ENCODE measurements at places on chromosomes 7 and 10. TPM values are rescaled to one million over a fixed set of nuclear protein-coding genes. Genes with fewer than 3 reads are reported as not detected.

CHST15 gene
- 23.0 TPM for total RNA-seq

CFAP43 gene
- not detected for total RNA-seq

ANKRD7 gene
- total RNA-seq = not detected

LIPN gene
- total RNA-seq = 2.2 TPM

AQP1 gene
- total RNA-seq = 159 TPM

ANKRD2 gene
- not detected for total RNA-seq

CSGALNACT2 gene
- 4.8 TPM for total RNA-seq

FGL2 gene
- total RNA-seq = 1.4 TPM

HIP1 gene
- 9.5 TPM for total RNA-seq

WDR86 gene
- total RNA-seq = 4.6 TPM

AKR1C1 gene
- 167 TPM for total RNA-seq

CCDC172 gene
- not detected for total RNA-seq

NAPEPLD gene
- total RNA-seq = 8.4 TPM

STOX1 gene
- 0.19 TPM for total RNA-seq

ANK3 gene
- 59.1 TPM for total RNA-seq

CCDC3 gene
- 5.6 TPM for total RNA-seq

TRIM56 gene
- total RNA-seq = 19.6 TPM

NANOS1 gene
- total RNA-seq = 0.79 TPM

OPALIN gene
- not detected for total RNA-seq

PNLIP gene
- not detected for total RNA-seq

EIF3B gene
- 129 TPM for total RNA-seq

LRRC18 gene
- total RNA-seq = not detected

ASIC3 gene
- total RNA-seq = 0.95 TPM

TSPAN33 gene
- 4.2 TPM for total RNA-seq

BMPER gene
- 0.11 TPM for total RNA-seq

IL15RA gene
- total RNA-seq = 15.6 TPM

POMZP3 gene
- total RNA-seq = 8.3 TPM

POT1 gene
- 14.1 TPM for total RNA-seq

ADCYAP1R1 gene
- total RNA-seq = 10.5 TPM

C10orf53 gene
- not detected for total RNA-seq

CALN1 gene
- total RNA-seq = not detected

TAF3 gene
- total RNA-seq = 2.6 TPM

ZNF273 gene
- 8.0 TPM for total RNA-seq

THSD7A gene
- 2.5 TPM for total RNA-seq

BNIP3 gene
- total RNA-seq = 66.9 TPM

RAPGEF5 gene
- 32.4 TPM for total RNA-seq

APBB1IP gene
- 1.8 TPM for total RNA-seq

TLX1 gene
- total RNA-seq = not detected

STYXL1 gene
- total RNA-seq = 45.7 TPM

INHBA gene
- total RNA-seq = not detected

TDRD1 gene
- not detected for total RNA-seq

KIFBP gene
- 15.7 TPM for total RNA-seq

BHLHA15 gene
- total RNA-seq = 8.0 TPM

RFC2 gene
- 17.5 TPM for total RNA-seq

POLR1F gene
- total RNA-seq = 5.6 TPM

MACROH2A2 gene
- total RNA-seq = 19.8 TPM

TMEM243 gene
- 14.4 TPM for total RNA-seq

TMEM213 gene
- not detected for total RNA-seq

ASZ1 gene
- not detected for total RNA-seq

Data from esophagus squamous epithelium (tissue), 5 donors.